Fibroblast of lung (primary cell): ENCODE measurements at places on chromosomes 13 and 19. TPM values are rescaled to one million over a fixed set of nuclear protein-coding genes. Genes with fewer than 3 reads are reported as not detected.

The IL11 gene
- total RNA-seq = 0.66 and 1.0 TPM in 2 replicates

The SIGLEC6 gene
- total RNA-seq = not detected in 2 replicates

The TUBB4A gene
- total RNA-seq = not detected in 2 replicates

The CKM gene
- not detected in 2 replicates for total RNA-seq

The MAP4K1 gene
- under 0.01 and 0.17 TPM in 2 replicates for total RNA-seq

The ZNF729 gene
- total RNA-seq = not detected in 2 replicates

The GRK1 gene
- total RNA-seq = 0.17 TPM in 1 of 2 replicates, not detected in the other

The RDH8 gene
- not detected in 2 replicates for total RNA-seq

The TEX29 gene
- 0.51 and 1.7 TPM in 2 replicates for total RNA-seq

The KLK6 gene
- not detected in 2 replicates for total RNA-seq

The ANGPTL4 gene
- 1.7 and 6.7 TPM in 2 replicates for total RNA-seq

The RASL11A gene
- 73.5 and 82.2 TPM in 2 replicates for total RNA-seq

The POMP gene
- total RNA-seq = 67.7 and 73.4 TPM in 2 replicates

The CEACAM6 gene
- total RNA-seq = not detected in 2 replicates

The CCDC169 gene
- total RNA-seq = 3.3 and 7.1 TPM in 2 replicates

The KANK3 gene
- 0.17 and 0.26 TPM in 2 replicates for total RNA-seq

The GJA3 gene
- total RNA-seq = 0.26 and 0.33 TPM in 2 replicates

The NCCRP1 gene
- total RNA-seq = not detected in 2 replicates

The GARIN5A gene
- 0.51 and 0.66 TPM in 2 replicates for total RNA-seq

The PDE4A gene
- total RNA-seq = 3.1 and 4.1 TPM in 2 replicates

The CFAP97D2 gene
- total RNA-seq = not detected in 2 replicates

The DAPK3 gene
- total RNA-seq = 113 and 114 TPM in 2 replicates

The TMEM255B gene
- total RNA-seq = 0.26 and 10.4 TPM in 2 replicates

The WTIP gene
- total RNA-seq = 38.5 and 49.0 TPM in 2 replicates

The CEACAM16 gene
- under 0.01 TPM in 1 of 2 replicates, not detected in the other for total RNA-seq

The ALOX5AP gene
- total RNA-seq = 0.17 TPM in 1 of 2 replicates, not detected in the other

The WDR88 gene
- total RNA-seq = under 0.01 TPM in 1 of 2 replicates, not detected in the other

The ATP4B gene
- not detected in 2 replicates for total RNA-seq

The LGI4 gene
- 0.17 and 0.26 TPM in 2 replicates for total RNA-seq

The PRR22 gene
- 0.17 and 0.26 TPM in 2 replicates for total RNA-seq

The TSC22D1 gene
- 57.8 and 97.6 TPM in 2 replicates for total RNA-seq

The CBARP gene
- total RNA-seq = 1.5 TPM in 2 replicates

The RHPN2 gene
- total RNA-seq = 1.5 and 3.3 TPM in 2 replicates

The SNAPC2 gene
- total RNA-seq = 11.4 and 12.8 TPM in 2 replicates

The PRTN3 gene
- total RNA-seq = not detected in 2 replicates

The ZNF574 gene
- 7.7 and 9.9 TPM in 2 replicates for total RNA-seq

The SLC25A41 gene
- total RNA-seq = under 0.01 and 0.26 TPM in 2 replicates

The UBL3 gene
- 10.0 and 10.7 TPM in 2 replicates for total RNA-seq

The NCR1 gene
- total RNA-seq = not detected in 2 replicates

The AKT1S1 gene
- 9.2 and 12.2 TPM in 2 replicates for total RNA-seq

The FPR1 gene
- not detected in 2 replicates for total RNA-seq

The FAAP24 gene
- total RNA-seq = 1.3 and 2.3 TPM in 2 replicates

The TNNI3 gene
- not detected in 2 replicates for total RNA-seq

The OR7A5 gene
- not detected in 2 replicates for total RNA-seq

The MEDAG gene
- total RNA-seq = 11.2 and 47.0 TPM in 2 replicates

The SYT3 gene
- not detected in 2 replicates for total RNA-seq

The LRRC63 gene
- under 0.01 and 0.17 TPM in 2 replicates for total RNA-seq

The CILP2 gene
- total RNA-seq = 0.51 and 0.66 TPM in 2 replicates

The LHB gene
- total RNA-seq = not detected in 2 replicates

The ZNF726 gene
- total RNA-seq = 0.51 and 3.5 TPM in 2 replicates

The NAPSA gene
- under 0.01 and 0.17 TPM in 2 replicates for total RNA-seq

The FFAR3 gene
- total RNA-seq = not detected in 2 replicates

The CGB7 gene
- under 0.01 TPM in 2 replicates for total RNA-seq

The ONECUT3 gene
- not detected in 2 replicates for total RNA-seq

The KCTD4 gene
- under 0.01 TPM in 1 of 2 replicates, not detected in the other for total RNA-seq

The COL4A2 gene
- total RNA-seq = 93.1 and 123 TPM in 2 replicates

The PRSS57 gene
- not detected in 2 replicates for total RNA-seq

The EDNRB gene
- total RNA-seq = 0.99 and 1.3 TPM in 2 replicates
